ENCODE measurements at places on chromosomes 5 and 9. TPM values are rescaled to one million over a fixed set of nuclear protein-coding genes. Genes with fewer than 3 reads are reported as not detected.

DNA sequence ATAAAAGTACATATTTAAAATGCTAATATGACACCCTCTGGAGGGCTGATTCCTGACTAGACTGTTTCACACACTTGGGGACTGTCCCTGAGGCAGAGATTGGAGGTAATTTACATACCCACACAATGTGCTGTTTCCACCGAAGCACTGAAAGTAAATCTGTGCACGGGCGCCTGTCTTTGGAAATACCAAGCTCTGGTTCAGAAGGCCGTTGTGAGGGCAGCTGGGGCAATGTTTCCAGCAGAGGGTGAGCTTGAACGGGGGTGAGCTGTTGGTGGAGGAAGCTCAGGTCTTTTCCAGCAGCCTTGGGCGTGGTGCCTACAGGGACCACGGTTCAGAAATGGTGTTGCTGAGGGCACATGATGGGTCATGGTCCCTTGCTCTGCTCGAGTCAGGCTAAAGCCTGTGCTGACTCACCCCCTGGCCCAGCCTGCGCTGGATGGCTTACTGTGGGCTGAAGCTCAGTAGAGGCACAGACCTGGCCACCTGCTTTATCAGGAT lies 25.8 kb upstream of the HMCN2 start:
- H3K36me3 ChIP-seq, result no peaks in the 10 kb centered on the region
- H3K27me3 ChIP-seq, result no peaks in the 10 kb centered on the region
- H3K4me3 ChIP-seq, result no peak overlapping the region
- DNase-seq, result no peak

- peaks cover 25% of the 10 kb centered on the region for H3K4me1 ChIP-seq
- H3K4me3 ChIP-seq, result no peak overlapping the region
- H3K27ac ChIP-seq, result no peak overlapping the region
- DNase-seq, result no peak
These were observed 1.9 kb upstream of the RGS14 start for GRCh38 chr5:177355868-177356168.

DNA sequence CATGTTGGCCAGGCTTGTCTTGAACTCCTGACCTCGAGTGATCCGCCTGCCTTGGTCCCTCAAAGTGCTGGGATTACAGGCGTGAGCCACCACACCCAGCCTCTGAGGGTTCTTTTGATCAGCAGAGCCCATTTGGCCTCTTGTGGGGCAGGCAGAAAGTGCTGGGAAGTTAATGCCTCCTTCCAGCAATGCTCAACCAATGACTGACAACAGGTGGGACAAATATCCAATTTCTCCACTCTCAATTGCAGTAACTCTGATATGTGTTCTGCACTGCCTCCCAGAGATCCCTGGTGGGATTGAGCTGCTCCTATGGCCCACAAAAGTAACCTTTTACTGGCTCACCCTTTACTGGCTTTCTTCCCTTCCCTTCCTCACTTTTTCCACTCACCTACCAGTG lies 79.9 kb upstream of the APC start:
- no peaks in the 10 kb centered on the region for H3K4me1 ChIP-seq
- no peaks in the 10 kb centered on the region for H3K36me3 ChIP-seq
- no peak overlapping the region for H3K4me3 ChIP-seq
- no peak for DNase-seq

The WDR55 gene
- 23.8 TPM for total RNA-seq

DNA sequence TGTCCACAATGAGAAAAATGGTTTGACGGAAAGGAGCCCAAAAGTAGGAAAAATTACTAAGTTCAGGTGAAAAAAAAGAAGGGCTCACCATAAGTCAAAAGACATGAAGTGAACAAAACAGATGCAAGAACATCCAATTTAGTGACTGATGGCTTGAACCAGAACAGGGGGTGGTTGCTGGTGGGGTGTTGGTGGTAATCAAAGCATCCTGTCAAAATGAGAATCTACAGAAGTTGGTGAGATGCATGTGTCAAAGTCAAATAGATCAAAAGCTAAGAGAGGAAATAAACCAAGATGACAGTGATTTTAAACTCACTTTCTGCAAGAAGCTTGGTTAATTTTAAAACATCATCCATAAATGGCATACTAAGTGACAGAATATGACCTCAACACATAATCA lies 117.4 kb downstream of the MLLT3 start:
- H3K4me3 ChIP-seq, result no peak overlapping the region
- H3K36me3 ChIP-seq, result no peaks in the 10 kb centered on the region
- peaks cover 38% of the 10 kb centered on the region for H3K4me1 ChIP-seq
- no peak for DNase-seq
- no peaks in the 10 kb centered on the region for H3K27me3 ChIP-seq
- H3K27ac ChIP-seq, result no peak overlapping the region

DNA sequence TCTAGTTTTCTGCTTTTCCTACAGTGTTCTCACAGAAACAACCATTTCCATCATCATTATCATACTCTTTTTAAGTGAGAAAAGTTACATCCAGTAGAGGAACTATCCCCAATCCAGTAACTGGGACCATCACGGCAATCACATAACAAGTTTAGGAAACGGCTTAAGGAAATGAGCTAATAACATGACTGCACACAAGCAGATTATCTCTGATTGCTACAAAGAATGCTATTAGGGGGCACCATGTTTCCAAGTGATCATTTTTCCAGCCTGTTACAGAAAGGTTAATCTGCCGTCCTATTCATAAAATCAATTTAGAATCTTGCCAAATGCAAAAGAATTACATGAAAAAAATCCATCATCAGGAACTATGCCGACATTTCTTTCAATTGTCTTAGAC lies 94.6 kb downstream of the EFNA5 start:
- no peaks in the 10 kb centered on the region for H3K27me3 ChIP-seq
- H3K4me1 ChIP-seq, result peaks cover 12% of the 10 kb centered on the region
- DNase-seq, result no peak

The TTC23L gene
- total RNA-seq, result not detected

The ERGIC1 gene
- total RNA-seq, result 131 TPM

DNA sequence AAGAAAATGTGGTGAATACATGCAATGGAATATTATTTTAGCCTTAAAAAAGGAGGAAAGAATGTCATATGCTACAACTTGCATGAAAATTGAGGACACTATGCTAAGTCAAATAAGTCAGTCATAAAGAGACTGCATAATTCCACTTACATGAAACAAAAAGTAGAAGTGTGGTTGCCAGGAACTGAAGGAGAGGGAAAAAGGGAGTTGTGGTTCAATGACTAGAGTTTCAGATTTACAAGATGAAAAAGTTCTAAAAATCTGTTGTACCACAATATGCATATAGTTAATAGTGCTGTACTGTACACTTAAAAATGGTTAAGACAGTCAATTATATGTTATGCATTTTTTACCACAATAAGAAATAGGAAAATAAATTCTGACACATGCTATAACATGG lies 95.4 kb downstream of the SLC44A1 start:
- no peak for DNase-seq
- H3K27ac ChIP-seq, result no peak overlapping the region
- H3K4me3 ChIP-seq, result no peak overlapping the region
- H3K27me3 ChIP-seq, result no peaks in the 10 kb centered on the region
- H3K4me1 ChIP-seq, result peaks cover 4% of the 10 kb centered on the region

- peak overlapping the region; percentile 81 for H3K27ac ChIP-seq
- no peaks in the 10 kb centered on the region for H3K36me3 ChIP-seq
- no peak for DNase-seq
- no peaks in the 10 kb centered on the region for H3K27me3 ChIP-seq
These were observed 20.3 kb downstream of the ANXA2R start for GRCh38 chr5:43019614-43020398.

- peak; percentile 55 for DNase-seq
- peaks cover 9% of the 10 kb centered on the region for H3K4me1 ChIP-seq
- no peaks in the 10 kb centered on the region for H3K27me3 ChIP-seq
- no peak overlapping the region for H3K27ac ChIP-seq
- H3K36me3 ChIP-seq, result no peaks in the 10 kb centered on the region
- peak overlapping the region; percentile 35 for H3K4me3 ChIP-seq
These were observed 1.3 kb downstream of the IRX2 start for GRCh38 chr5:2750026-2750757.

DNA sequence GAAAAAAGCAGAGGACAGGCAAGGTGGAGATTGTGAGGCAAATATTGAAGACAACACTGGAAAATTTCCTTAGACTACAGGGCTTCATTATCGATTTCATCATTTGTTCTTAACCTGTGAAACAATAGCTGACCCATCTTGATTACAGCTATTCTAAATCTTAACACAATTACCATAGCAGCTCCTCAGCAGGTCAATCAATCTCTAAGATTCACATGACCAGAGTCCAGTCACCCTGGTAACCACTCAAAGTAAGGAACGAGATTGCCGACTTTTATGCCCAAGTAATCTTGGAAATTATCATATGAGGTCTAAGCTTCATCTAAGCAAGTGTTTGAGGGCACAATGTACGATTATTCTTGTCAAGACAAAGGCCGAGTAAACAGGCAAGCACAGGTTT lies 93.8 kb downstream of the TTC39B start:
- H3K27ac ChIP-seq, result no peak overlapping the region
- peaks cover 13% of the 10 kb centered on the region for H3K36me3 ChIP-seq
- no peak overlapping the region for H3K4me3 ChIP-seq
- DNase-seq, result no peak
- H3K27me3 ChIP-seq, result no peaks in the 10 kb centered on the region
- H3K4me1 ChIP-seq, result peaks cover 16% of the 10 kb centered on the region

DNA sequence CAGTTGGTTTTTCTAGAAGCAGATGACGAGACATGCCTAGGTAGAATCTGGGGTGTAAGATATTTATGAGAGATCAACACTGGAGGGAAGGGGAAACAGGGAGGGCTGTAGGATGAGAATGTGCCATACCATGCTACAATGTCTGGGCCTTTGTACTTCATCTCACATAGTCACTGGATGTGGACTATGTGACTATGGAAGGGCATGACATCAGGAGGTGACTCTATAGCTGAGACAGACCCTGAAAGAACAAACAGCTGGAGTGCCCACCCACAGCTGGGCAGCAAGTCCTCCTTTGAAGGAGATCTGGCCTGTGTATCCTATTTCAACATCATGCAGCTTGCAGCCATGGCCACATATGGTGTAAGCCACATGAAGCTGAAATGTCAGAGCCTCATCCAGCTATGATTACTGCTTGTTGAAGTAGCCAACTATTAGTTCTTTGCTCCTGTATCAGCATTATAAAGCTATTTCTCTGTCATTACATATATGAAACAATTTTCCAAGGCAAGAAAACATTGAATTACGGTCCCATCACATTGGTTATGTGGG lies 46.2 kb upstream of the KIF2A start:
- DNase-seq, result no peak
- H3K36me3 ChIP-seq, result no peaks in the 10 kb centered on the region
- H3K4me3 ChIP-seq, result no peak overlapping the region
- no peak overlapping the region for H3K27ac ChIP-seq

DNA sequence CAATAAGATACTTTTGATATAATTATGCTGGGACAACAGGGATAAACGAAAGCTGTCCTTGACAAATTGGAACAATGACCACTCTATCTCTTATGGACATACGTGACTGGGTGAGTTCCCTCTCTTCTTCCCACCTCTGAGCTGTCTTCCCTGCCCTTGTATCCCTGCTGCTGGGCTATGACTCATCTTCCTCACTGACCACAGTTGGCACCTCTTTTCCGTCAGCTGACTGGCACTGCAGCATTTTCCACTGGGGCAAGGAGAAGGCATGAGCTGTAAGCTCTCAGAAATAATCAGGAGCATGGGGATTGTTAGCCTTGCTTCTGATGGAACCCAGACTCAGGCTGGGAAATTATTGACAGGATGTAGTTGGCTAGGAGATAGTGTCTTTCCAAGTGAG lies 48.7 kb downstream of the PCSK1 start:
- H3K27ac ChIP-seq, result no peak overlapping the region
- no peaks in the 10 kb centered on the region for H3K27me3 ChIP-seq
- DNase-seq, result no peak
- no peaks in the 10 kb centered on the region for H3K36me3 ChIP-seq
- H3K4me1 ChIP-seq, result peaks cover 21% of the 10 kb centered on the region

The GMCL2 gene
- not detected for total RNA-seq

The BARX1 gene
- not detected for total RNA-seq

DNA sequence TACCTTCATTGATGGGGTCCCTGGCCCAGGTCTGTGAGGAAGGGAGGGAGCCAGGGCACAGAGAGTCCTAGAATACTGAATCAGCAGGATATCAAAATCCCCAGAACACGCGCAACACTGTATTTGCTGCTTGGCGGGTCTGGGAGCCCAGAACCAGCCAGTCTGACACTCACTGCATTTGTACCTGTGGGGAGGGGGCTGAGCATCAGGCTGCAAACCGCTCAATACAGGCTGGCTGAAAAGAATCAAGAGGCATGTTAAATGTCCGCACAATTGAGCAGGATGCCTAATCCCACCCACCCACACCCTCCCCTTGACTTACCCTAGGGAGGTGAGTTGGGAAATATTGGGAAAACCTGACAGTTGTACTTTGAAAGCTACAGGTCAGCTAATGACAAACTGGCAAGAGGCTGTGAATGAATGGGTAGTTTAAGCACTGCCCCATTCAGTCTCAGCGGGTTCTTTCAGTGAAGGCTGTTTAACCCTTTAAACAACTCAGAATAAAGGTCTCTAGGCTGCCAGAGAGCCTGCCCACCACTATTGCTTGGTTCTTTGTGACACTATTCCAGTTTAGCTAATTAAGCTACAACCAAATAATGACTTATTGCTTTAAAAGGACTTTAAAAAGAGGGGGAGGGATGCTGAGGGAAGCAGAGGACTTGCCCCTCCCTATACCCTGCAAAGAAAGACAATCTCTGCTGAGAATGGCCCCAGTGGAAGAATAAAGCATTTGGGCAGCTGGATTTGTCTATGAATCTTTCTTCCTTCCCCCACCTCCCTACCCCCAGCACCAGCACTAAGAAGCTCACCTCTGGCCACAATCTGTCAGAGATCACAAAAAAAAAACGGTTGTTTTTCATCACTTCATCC lies 5.0 kb downstream of the SPRY4 start:
- DNase-seq, result no peak
- H3K27ac ChIP-seq, result peak overlapping the region; percentile 85
- peak overlapping the region; percentile 62 for H3K4me3 ChIP-seq
- no peaks in the 10 kb centered on the region for H3K27me3 ChIP-seq

GRCh38 chr5:163586531-163586956 lies 81.1 kb downstream of the MAT2B start:
- H3K27me3 ChIP-seq, result no peaks in the 10 kb centered on the region
- no peak overlapping the region for H3K27ac ChIP-seq
- H3K4me3 ChIP-seq, result no peak overlapping the region
- no peaks in the 10 kb centered on the region for H3K36me3 ChIP-seq
- DNase-seq, result peak; percentile 47

The CPLANE1 gene
- total RNA-seq, result 17.6 TPM

The GRM6 gene
- not detected for total RNA-seq

DNA sequence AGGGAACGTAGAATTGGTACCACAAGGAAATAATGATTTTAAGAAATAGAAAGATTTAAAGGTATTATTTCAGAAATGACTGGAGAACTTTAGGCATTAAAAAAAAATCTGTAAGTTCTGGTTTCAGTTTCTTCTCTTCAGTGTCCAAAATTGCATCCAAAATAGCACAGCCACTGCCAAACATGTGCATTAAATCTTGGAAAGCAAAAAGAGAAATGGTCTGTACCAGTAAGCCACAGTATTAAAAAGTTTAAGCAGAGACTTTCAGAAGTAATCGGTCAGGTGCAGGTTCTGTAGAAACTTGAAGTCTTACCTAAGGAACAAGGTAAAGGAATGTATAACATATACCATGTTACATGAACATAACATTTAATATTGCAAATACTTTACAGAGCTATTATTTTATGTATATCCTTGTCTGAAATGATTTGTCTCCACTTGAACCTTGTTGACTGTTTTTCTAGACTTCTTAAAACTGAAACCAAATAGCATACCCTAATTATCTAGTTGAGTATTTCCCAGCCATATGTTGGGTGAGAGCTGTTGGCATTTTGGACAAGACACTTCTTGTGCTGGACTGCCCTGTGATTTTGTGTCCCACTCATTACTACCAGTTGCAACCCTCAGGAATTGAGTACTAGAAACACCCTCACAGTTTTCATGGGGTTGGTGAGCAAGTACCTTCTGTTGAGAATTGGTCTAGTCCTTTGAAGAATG lies 32.1 kb downstream of the NIPBL start:
- no peak for DNase-seq
- no peak overlapping the region for H3K27ac ChIP-seq

The PDZD2 gene
- total RNA-seq, result 15.0 TPM
